ENCODE measurements at places on chromosomes 5 and 9. TPM values are rescaled to one million over a fixed set of nuclear protein-coding genes. Genes with fewer than 3 reads are reported as not detected.

C9orf50 gene
- not detected for total RNA-seq

- no peak for DNase-seq
Measured at GRCh38 chr5:127517110-127517479, 345 bp upstream of the PRRC1 start.

PCDHAC1 gene
- not detected for total RNA-seq

- no peak for DNase-seq
Measured at GRCh38 chr9:105502276-105502675, 54.4 kb downstream of the FSD1L start.

OLFM1 gene
- 0.37 TPM for total RNA-seq

FSTL4 gene
- 2.1 TPM for total RNA-seq

DNA sequence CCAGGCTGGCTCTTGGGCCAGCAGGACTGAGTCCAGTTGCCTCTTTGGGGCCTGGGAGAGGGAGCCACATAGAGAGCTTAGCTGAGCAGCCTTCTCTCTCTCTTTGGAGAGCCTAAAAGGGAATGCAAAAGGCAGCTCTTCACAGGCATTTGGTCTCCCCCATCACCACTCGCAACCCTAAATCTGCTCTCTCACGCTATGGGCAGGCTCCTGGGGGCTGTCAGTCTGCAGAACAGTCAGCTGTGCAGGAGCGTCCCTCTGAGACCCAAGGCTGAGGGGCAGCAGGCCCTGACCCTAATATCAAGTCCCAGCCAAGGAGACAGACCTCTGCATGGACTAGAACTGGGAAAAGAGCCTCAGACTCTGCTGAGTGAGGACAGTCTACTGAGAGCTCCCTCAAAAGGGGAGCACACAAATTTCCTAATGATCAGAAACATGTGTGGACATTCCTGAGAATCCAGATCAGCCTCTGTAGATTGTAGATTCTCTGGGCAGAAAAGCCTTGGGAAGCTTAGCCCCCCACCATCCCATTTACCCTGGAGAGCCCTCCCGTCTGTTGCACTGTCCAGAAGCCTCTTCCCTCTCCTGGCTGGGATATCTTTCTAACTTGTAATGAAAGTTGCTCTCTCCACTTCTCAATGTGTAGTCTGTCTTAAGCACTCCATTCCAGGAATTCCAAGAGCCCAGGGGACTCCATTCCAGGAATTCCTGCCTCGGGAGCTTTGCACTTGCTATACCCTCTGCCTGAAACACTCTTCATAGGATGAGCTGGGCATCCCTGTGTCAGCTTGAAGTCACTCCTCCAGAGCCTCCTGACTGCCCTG, 79.4 kb downstream of the FAM114A2 start:
- no peak for DNase-seq

GRCh38 chr5:125152461-125153189, 406.2 kb upstream of the ZNF608 start:
- DNase-seq: no peak

DNA sequence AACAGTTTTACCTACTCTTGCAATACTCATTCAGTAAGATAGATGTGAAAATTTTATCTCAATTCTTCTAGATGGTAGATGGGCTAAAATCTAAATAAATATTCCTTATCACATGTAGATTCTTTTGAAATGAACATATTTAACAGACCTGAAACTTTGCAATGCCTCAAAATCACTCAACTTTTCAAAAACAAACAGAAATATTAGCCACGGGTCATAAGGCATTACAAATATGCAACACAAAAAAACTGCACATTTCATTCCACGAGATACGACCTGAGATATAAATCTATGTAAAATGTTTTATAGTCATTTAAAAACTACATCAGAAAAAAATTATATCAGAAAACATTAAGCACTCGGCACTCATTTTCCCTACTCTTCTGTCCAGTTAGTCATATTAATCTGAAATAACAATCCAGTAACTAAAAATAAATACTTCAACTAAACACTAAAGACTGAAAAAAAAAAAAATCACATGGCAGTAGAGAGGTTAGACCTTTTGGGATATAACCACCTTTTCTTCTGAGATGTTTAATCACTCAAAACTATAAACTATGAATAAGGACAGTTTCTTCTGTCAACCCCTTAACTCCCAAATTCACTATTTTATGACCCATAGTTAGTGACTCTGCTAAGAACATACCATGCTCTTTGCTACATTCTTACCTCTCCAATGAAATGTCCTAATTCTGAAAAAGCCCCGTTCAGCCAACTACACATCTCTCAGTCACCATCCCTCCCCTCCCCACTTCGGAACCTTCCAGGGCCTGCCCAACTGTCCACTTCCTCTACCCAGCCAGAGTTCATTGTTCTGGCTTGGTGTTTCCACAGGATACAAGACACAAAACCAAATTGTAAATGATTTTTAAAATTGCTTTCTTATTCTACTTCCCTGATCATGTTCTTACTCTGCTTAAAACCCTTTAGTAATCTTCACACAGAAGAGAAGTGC, 6.4 kb downstream of the HOMER1 start:
- DNase-seq: no peak

IDNK gene
- total RNA-seq: 5.1 TPM

DNA sequence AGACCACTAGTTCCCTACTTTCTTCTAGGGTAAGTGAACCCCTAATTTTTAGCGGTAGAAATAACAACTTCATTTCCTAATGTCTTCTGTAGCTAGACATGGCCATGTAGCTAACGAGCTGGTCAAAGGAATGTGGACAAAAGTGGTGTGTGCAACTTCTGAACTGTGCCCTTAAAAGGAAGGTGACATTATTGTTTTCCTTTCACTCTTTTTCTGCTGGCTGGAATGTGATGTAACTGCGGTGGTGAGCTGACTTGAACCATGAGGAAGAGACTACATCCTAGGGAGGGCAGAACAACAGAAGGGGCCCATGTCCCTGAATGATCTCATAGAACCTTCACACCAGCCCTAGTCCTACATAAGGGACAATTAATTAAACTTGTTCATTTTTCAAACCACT, 1.3 kb upstream of the SNX2 start:
- no peak for DNase-seq

- no peak for DNase-seq
Measured at GRCh38 chr5:61496860-61497259, 164.8 kb downstream of the ZSWIM6 start.

GRCh38 chr5:169027501-169028061, 273.4 kb downstream of the SLIT3 start:
- DNase-seq: no peak

DNA sequence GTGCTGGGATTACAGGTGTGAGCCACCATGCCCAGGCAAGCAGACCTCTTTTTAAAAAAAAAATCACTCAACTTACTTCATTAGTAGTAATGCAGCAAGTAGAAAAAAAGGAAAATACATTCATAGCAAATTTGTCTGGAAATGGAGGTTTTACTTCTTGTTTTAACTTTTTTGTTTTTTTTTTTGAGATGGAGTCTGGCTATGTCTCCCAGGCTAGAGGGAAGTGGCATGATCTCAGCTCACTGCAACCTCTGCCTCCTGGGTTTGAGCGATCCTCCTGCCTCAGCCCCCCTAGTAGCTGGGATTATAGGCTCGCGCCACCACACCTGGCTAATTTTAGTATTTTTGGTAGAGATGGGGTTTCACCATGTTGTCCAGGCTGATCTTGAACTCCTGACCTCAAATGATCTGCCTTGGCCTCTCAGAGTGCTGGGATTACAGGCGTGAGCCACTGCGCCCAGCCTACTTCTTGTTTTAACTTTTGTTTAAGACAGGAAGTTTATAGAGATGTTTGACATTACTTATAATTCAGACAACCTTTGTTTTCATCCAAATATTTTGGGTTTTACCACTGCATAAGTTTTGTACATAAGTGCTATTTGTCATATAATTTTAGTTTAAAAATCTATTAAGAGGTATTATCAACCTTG, 26.5 kb downstream of the UBE2R2 start:
- no peak for DNase-seq

FAM151B gene
- total RNA-seq: 0.43 TPM

DNA sequence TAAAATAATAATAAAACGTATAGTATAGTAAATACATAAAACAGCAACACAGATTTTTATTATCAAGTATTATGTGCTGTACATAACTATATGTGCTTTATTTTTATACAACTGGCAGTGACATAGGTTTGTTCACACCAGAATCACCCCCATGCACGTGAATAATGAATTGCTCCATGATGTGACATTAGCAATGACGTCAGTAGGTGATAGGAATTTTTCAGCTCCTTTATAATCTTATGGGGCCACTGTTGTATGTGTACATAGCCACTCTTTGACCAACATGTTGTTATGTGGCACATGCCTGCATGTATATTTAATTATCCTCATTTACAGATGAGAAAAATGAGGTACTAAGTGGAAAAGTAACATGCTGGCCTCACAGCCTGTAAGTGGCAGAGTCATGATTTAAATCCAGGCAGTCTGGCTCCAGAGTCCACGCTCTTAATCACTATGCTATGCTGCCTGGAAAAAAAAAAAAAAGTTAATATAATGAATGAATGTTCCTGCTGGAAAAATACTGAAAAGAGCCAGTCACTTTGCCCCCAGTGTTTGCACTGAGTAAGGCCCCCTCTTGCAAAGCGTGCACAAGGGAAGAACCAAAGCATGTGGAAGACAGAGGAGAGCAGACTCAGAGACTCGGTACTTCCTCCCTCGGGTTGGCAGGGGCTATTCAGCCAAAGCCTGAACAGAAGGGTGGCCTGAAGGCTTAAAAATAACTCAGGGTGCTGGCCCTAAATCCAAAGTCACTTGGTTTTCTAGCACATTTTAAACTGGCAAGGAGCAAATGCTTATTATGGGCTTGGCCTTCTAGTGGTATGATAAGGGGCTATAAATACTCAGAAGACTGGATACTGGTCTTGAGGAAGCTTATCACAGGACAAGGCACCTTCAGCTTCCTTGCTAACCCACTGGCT, 206.8 kb downstream of the GLIS3 start:
- no peak for DNase-seq

TRIM7 gene
- 3.9 TPM for total RNA-seq

SPINK1 gene
- not detected for total RNA-seq

ZFP2 gene
- total RNA-seq: 0.18 TPM

GABRA6 gene
- total RNA-seq: not detected

FYB1 gene
- 66.4 TPM for total RNA-seq

PCDHB14 gene
- total RNA-seq: not detected

PPP3R2 gene
- not detected for total RNA-seq

GRCh38 chr9:34869390-34869789, 88.7 kb upstream of the PHF24 start:
- DNase-seq: no peak

THBS4 gene
- total RNA-seq: 0.92 TPM

- no peak for DNase-seq
Measured at GRCh38 chr9:132042324-132042723, 37.3 kb downstream of the MED27 start.

DNA sequence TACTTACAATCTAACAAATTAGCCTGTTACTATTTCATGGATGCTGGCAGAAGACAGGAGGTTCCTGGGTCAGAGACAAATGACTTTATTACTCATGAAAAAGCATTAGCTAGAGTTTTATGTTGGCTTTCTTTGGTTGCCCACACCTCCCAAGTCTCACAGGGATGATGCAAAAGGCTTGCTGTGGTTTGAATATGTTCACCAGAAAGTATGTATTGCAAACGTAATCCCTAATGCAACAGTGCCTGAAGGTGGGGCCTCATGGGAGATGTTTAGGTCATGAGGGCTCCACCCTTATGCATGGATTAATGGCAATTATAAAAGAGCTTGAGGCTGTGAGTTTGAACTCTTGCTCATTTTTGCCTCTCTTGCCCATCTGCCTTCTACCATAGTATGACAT, 28.5 kb downstream of the DPYSL3 start:
- DNase-seq: no peak
